ENCODE measurements at places on chromosomes 4 and X.

DNA sequence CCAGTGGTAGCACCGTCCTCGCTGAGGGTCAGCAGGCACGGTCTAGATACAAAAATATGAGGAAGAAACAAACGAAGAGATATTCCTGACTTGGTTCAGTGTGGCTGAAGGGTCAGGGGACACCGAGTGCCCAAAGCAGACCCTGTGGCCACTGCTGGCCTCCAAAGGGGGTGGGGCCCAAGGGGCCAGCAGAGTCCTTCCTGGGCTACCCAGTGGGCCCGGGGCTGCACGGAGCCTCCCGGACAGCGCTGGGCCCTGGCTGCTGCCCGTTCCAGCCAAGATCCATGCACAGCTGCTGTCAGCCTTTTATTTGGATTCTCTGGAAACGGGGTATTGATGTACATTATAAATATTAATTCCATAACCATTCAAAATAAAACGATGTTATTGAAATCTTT lies 20.4 kb downstream of the NELFA start:
- no peak for DNase-seq

DNA sequence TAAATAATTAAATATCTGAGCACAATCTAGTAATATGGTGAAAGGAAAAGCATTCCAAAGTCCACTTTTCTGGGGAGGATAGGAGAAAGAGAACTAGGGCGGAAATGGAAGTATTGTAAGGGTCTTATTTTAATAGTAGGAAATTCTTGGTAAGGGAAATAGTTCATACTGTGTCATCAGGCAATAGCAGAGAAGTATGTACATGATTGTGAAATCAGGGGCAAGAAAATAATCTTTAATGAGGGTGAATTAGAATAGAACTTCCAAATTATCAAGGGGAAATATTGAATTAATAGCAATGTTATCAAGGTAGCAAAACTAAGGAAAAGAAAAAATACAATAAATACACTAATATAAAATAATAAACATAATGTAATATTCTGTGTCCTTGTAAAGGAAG lies 14.8 kb downstream of the GIMD1 start:
- DNase-seq: no peak

DNA sequence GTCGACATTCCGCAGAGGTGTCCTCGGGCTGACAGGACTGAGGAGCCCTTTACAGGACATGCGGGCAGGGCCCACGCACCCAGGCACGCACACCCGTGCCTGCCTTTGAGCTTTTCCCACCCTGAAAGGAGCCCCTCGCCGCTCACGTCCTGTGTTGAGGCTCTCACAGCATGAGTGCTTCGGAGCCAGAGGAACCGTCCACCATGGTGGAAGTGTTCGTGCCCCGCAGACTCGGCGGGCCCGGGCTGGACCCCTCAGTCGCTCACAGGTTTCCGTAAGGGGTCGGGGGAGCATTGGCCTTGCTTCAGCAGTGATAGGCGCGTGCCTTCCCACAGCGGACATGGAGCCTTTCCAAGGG lies 36.9 kb downstream of the PIGG start:
- no peak for DNase-seq

- DNase-seq: no peak
These were observed 44.4 kb downstream of the CCDC158 start for GRCh38 chr4:76376534-76376933.

- no peak for DNase-seq
These were observed 51.0 kb downstream of the GRSF1 start for GRCh38 chr4:70788733-70789132.

- no peak for DNase-seq
These were observed 11.9 kb downstream of the FSTL5 start for GRCh38 chr4:162151850-162152249.

GRCh38 chr4:66829310-66829709 lies 716.0 kb downstream of the CENPC start:
- no peak for DNase-seq

GRCh38 chr4:110058677-110059076 lies 139.7 kb downstream of the ELOVL6 start:
- no peak for DNase-seq

GRCh38 chr4:74777531-74777930 lies 16.8 kb downstream of the BTC start:
- DNase-seq: no peak

GRCh38 chr4:48133669-48134068 lies 381 bp downstream of the TXK start:
- no peak for DNase-seq

GRCh38 chrX:107429090-107429489 lies 20.4 kb upstream of the FRMPD3 start:
- DNase-seq: no peak

GRCh38 chr4:27819246-27819645 lies 958.6 kb downstream of the STIM2 start:
- DNase-seq: no peak

DNA sequence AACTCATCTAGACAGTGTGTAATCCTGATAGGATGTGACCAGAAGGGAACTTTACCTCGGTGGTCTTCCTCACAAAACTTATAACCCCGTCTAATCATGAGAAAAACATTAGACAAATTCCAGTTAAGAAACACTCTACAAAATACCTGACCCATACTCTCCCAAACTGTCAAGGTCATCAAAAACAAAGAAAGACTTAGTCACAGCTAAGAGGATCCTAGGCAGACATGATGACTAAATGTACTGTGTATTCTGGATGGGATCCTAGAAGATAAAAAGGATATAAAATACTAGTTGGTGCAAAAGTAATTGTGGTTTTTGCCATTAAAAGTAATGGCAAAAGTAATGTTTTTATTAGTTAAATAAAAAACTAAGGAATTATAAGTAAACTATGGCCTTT lies 81.6 kb downstream of the DTHD1 start:
- DNase-seq: no peak

- no peak for DNase-seq
These were observed 4.1 kb upstream of the RS1 start for GRCh38 chrX:18676050-18676449.

- no peak for DNase-seq
These were observed 89.7 kb downstream of the COL4A6 start for GRCh38 chrX:108348525-108348924.

DNA sequence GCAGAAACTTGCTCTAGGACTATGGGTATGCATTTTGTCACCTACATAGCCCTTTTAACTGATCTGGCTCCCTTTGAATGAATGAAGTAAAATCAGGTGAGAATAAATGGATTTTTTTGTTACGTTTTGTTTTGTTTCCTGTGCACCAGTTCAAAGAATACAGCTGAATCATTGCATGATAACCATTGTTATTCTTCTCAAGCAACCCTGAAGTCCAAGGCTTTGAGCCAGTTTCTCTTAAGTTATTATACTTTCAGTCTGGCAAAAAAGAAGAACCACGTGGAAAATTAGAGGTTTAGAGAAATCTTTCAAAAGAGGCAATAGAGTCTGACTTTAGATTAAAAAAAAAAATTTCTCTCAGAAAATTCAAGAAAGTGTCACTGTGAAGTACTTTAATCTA lies 398.6 kb upstream of the TECRL start:
- no peak for DNase-seq

GRCh38 chrX:130109429-130110378 lies 593 bp downstream of the ELF4 start:
- DNase-seq: no peak

DNA sequence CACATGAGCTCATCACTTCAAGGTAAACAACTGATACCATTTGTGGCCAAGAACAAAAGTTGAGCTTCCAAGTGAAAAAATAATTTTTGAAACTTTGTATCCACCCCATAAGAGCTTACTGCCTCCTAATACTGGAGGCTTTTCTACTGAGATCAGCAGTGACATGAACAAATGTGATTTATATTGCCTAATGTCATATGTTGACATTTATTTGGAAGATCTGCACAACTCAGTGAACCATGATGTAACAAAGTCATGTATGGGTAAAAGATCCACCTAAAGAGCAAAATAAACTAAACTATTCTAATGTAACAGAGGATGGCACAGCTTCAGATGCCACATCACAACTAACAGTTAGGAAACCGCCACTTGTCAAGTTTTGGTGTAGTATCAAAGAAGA lies 65.8 kb downstream of the AFAP1 start:
- no peak for DNase-seq

DNA sequence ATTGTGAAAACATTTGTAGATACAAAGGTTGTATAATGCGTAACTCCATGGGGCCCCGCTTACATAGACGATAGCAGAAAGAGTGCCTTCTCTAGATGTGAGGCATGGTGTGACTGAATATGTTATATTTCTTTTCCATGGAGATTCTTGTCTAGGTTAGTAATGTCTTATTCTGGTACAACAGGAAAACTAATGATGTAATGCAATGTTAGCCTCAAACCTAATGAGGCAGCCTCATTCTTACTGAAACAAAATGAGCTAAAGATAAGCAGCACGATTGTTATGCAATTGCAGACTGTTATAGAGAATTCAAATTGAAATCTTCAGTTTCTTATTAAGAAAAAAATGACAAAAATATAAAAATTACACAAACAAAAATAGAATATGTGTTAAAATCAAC lies 171.1 kb upstream of the ANKRD50 start:
- DNase-seq: no peak

DNA sequence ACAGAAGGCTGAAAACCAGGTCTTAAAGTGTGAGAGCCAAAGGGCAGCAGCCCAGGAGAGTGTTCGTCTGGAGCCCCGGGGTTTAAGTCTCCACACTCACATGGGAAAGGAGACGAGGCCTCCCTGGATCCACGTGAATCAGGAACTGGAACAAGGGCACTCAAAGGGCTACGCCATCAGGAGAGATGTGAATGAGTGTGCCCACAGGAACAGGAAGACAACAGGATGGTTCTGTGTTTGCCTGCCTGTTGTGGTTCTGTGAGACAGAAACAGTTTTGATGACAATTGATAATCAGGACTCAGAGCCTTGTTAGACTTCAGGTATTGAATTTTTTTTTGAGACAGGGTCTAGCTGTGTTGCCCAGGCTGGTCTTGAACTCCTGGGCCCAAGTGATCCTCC lies 4.9 kb upstream of the CTBP1 start:
- DNase-seq: no peak

DNA sequence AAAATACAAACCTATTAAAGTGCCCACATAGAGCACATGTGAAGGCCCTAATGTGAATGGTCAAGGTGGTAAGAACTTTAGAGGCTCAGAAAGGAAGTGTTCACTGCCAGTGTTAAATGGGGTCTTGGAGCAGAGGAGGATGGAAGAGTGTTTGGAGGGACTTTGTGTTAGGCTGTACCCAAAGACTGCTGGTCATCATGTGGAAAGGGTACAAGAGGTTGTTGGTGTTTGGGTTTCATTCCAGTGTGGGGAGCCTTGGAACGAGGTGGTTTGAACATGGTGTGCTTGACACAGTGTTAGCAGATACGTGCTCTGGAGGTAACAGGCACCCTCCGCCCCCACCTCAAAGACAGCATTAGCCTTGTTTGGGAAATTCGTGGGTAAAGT lies 73.1 kb downstream of the RAPGEF2 start:
- DNase-seq: no peak

DNA sequence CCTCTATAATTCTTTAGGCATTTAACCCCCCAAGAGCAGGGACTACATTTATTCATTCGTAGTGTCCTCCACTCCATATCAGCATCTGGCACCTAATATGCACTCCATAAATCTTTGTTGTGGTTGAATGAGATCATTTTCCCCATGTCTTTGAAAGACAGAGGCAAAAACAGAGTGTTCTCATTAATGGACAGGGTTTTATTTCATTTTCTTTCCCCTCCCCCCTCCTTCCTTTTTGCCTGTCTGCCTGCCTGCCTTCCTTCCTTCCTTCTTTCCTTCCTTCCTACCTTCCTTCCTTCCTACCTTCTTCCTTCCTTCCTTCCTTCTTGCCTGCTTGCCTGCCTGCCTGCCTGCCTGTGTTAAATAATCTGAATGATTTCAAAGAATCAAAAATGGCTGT lies 83.2 kb downstream of the SHROOM3 start:
- DNase-seq: no peak

GRCh38 chr4:105594099-105595010 lies 41.9 kb downstream of the ARHGEF38 start:
- DNase-seq: no peak

- no peak for DNase-seq
These were observed 35.7 kb downstream of the ADH5 start for GRCh38 chr4:99052902-99053301.

- DNase-seq: no peak
These were observed 70.7 kb upstream of the PPP3CA start for GRCh38 chr4:101418055-101418454.

GRCh38 chrX:29728639-29729038 lies 486.7 kb upstream of the MAGEB2 start:
- no peak for DNase-seq

DNA sequence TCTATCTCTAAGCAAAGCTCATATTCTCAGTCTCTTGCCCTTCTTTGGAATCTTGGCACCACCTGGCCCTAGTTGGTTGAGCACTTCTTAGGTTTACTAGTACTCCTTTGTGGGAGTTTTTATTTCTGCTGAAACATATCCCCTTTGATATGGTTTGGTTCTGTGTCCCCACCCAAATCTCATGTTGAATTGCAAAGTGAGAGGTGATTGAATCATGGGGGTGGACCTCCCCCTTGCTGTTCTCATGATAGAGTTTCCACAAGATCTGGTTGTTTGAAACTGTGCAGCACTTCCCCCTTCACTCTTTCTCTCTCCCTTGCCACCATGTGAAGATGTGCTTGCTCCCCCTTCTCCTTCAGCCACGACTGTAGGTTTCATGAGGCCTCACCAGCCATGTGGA lies 22.2 kb upstream of the SYNPO2 start:
- DNase-seq: no peak

- DNase-seq: no peak
These were observed 298.1 kb upstream of the PITX2 start for GRCh38 chr4:110920990-110921389.

- no peak for DNase-seq
These were observed 44.7 kb downstream of the GPRASP3 start for GRCh38 chrX:102765217-102765616.

DNA sequence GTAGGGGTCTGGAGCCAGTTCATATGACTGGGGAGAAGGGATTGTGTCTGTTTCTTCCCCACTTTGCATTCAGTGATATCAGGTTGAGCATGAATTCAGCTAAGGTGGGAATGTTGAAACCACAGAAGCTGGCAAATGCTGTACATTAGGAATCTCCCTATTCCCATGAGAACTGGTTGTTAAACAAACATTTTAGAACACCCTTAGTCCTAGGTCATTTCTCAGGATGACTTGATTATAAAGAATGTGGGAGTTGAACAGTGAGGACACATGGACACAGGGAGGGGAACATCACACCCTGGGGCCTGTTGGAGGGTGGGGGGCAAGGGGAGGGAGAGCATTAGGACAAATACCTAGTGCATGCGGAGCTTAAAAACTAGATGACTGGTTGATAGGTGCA lies 62.6 kb upstream of the LIMCH1 start:
- no peak for DNase-seq

All from stimulated activated CD4-positive, alpha-beta T cell treated with anti-CD3 and anti-CD28 coated beads, Interleukin-1b, Interleukin-23, amount 100 ng/mL, for 1 hour (primary cell).